ENCODE measurements at places on chromosomes 7 and 10.

- DNase-seq, result no peak
Observed at GRCh38 chr7:94943134-94943533, 35.7 kb downstream of the PPP1R9A start.

DNA sequence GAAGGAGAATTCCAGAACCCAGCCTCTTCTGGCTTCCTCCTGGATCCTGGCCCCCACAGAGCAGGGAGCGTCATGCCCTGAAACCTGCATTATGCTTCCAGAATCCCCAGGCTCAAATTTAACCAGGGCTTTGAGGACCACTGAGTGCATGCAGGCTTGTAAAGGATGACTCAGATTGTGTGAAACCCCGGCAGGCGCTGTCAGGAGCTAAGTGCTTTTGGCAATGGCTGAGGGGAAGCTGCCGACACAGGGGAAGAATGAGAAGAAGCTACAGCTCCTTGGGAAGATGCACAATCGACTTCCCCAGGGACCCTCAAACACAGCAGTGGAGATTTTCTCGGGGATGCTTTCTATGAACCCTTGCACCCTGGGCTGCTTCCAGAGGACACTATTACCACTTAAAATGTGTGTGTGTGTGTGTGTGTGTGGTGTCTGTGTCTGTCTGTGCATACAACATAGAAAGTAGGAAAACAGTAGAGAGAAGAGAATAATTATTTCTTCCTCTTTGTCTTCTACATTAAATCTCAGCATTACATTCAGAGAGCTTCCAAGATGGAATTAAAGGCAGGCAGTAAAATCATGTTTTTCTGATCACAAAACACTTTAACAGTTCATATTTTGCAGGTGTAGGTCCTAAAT is 183.5 kb upstream of the INHBA start:
- DNase-seq, result no peak

GRCh38 chr7:118349604-118350003 is 125.1 kb downstream of the ANKRD7 start:
- no peak for DNase-seq

DNA sequence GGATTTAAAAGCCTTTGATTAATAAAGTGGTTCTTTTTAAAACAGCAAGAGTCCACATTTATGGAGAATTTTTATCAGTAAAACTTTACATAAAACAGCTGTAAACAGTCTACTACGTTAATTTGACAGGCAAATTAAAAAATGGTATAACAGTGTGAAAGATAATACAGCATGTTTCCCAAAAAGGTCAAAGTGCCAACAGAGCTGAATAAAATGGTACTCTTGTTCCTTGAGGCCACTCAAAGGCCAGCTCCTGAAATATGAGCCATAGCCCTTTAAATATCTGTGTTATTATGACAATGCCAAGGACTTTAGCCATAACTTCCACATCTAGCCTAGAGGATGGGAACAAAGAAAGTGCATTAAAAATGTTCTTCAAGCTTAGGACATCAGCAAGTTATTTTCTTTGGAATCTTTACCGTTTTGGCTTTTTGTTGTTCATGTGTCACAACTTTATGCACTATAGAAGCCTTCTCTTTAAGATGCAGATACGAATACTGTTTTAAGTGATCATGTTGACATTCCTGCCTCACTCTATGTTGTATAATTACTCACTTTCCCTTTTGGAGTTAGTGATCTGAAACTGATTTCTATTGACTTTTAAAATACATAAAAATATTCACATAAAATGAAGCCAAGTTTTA is 165.6 kb downstream of the RNLS start:
- no peak for DNase-seq

GRCh38 chr10:98299341-98299740 is 31.3 kb upstream of the LOXL4 start:
- DNase-seq, result no peak

DNA sequence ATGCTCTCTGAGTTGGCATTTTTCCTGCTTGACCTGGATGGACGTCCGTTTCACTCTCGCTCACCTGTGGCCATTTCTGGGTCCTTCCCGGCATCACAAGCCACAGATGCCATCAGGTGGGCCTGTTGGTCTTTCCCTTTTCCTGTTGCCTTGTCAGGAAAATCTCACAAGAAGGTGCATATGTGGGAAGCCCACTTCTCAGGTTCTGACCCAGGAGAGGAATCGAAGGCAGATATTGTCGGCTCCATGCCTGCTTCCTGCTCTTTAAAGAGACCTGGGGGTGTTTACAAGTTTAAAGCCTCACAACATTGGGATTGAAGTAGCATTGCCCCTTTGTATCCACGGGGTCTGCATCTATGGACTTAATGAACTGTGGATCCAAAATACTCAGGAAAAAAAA is 357.9 kb downstream of the RPS24 start:
- DNase-seq, result no peak

DNA sequence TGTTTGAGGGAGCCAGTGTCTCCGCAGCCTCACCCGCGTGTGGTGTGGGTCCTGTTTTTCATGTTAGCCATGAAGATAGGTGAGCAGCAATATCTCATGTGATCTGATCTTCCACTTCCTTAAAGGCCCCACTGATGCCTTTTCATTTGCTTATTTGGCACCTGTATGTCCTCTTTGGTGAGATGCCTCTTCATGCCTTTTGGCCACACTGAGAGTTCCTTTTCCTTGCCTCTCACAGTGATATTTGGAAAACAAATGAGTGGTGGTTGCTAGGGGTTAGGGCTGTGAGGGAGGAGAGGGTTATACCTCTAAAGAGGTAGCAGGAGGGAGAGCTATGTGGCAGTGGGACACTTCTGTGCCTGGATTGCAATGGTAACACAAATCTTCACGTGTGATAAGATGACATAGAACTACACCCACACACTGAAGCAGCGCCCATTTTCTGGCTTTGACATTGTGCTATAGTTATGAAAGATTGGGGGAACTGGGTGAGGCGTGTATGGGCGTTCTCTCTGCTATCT is 90.4 kb upstream of the TNS3 start:
- peak; percentile 9 for DNase-seq

- DNase-seq, result no peak
Observed at GRCh38 chr7:28483112-28483511, 70.8 kb downstream of the CREB5 start.

- no peak for DNase-seq
Observed at GRCh38 chr10:57706576-57707299, 561.0 kb downstream of the IPMK start.

DNA sequence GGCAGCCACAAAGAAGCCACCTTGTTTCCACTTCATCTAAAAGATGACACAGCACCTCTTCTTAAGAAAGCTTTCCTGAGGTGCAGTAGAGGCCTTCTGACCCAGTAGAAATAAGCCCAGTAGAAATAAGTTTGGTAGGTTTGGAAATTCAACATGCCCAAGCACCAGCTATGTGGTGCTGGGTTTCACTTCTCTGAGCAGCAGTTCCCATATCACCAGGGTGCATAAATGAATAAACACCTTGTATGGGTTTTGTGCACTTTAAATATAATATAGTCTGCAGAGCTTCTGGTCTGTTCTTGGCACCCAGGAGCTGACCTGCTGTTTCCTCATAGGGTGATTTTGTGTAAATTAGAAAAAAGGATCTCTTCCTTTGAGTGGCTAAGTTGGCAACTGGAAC is 492.4 kb upstream of the SORCS1 start:
- DNase-seq, result no peak

GRCh38 chr10:25934621-25935139 is 651 bp downstream of the MYO3A start:
- DNase-seq, result no peak

GRCh38 chr10:8060010-8060703 is 5.7 kb downstream of the GATA3 start:
- peak; percentile 42 for DNase-seq

- no peak for DNase-seq
Observed at GRCh38 chr10:44925224-44925623, 14.1 kb downstream of the TMEM72 start.

GRCh38 chr10:132916421-132916841 is 25.9 kb downstream of the CFAP46 start:
- no peak for DNase-seq

DNA sequence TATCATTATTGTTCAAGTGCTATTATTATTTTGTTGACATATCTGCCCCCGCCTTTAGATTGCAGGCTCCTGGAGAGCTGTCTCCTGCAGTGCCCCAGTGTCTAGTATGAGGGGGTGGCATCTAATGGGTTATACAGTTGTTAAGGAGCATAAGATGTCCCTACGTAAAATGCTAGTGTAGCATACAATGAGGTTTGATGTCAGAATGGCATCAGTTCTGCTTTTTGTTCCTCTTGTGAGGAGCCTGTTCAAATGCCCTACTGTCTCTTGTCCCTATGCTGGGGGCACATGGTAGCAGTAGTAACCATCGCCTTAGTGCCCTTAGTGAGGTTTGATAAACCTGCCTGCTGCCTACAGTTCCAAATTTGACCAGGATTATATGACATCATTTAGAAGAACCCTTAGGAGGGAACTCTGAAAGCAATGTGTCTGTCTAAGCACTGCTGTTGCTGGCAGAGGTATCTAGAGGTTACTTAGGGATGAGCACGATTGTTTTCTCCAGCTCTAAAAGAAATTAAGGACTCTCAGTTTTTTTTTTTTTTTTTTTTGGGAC is 9.7 kb downstream of the CREM start:
- DNase-seq, result peak; percentile 28

DNA sequence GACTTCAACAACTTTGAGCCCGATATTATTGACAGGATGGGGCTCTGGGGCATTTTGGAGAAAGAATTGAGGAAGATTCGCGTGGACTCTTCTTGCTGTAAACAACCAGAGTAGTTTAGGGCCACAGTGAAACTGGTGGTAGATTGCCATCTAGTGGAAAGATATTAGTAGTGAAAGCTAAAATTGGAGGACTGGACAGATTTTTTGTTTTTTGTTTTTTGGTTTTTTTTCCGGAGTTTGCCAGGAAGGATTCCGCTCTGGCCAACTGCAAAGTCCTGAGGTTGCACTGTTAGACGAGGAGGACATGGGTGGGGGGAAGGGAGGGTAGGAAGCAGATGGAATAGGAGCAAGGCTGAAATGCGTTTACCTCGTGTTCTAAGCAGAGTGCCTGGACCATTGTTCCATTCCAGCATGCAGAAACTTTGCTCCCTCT is 11.7 kb downstream of the NOBOX start:
- no peak for DNase-seq

- DNase-seq, result no peak
Observed at GRCh38 chr7:41219276-41219675, 483.6 kb downstream of the INHBA start.

DNA sequence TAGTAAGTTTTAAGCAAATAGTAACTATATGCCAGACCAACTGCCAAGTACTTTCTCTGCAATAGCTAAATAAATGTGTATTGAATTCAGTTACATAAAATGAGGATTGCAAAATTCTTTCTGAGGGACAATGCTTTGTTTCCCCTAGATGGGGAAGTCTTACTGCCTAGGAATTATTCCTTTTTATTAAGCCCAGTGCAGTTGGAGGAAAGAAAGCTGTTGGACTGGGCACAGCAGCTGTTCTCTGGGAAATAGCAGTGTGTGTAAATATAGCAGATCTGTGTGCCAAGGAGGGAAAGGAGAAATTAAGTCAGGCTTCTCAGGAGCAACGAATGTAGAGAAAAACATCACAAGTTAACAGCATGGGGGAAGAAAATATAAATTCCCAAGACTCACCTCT is 77.1 kb downstream of the SEC23IP start:
- DNase-seq, result no peak

DNA sequence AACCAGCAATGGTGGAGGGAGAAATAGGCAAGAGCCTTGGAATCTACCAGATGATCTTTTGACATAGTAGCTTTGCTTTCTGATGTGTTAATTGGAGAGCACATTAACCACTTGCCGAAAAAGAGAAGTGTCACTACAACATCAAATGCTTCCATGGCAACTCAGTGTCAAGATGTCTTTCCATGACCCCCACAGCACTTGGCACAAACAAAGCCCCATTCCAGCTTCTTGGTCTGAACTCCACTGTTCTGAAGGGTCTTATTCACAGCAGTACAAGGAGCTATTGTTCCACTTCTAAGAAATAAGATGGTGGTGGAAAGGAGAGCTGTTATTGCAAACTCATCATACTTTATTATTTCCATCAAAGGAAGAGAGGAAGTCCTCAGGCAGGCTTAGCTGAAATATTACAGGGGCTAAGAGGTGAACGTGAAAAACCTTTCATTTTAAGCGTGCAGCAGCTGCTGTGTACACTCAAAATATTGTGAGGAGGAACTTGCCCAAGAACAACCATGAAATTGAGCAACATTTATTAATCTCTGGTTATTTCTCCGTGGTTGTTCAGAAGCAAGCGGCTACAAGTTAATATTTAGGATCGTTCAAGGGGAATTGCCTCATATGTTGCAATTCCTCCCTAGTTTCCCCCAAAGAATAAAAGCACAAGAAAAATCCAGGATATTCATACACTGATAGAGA is 354.8 kb upstream of the CELF2 start:
- DNase-seq, result no peak

GRCh38 chr7:67843001-67843565 is 846.5 kb downstream of the TYW1 start:
- DNase-seq, result no peak

DNA sequence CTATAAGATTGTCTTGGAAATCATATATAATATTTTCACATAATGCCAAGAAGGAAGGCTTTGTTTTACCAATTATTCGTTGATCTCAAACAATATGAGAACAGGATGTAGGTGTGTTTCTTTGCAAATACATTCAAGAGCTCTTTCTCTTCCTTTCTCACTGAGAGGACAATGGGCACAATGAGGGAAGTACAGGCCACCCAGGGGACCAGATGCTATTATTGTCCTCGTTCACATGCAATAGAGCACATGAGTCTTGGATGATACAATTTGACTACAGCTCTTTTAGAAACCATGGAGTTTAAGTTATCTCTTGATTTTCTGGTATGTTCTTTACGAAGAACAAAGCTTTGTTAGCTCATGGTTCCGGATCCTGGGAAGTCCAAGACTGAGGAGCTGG is 323.7 kb upstream of the KLF6 start:
- DNase-seq, result no peak

- DNase-seq, result no peak
Observed at GRCh38 chr7:85471740-85472139, 284.9 kb upstream of the SEMA3D start.

DNA sequence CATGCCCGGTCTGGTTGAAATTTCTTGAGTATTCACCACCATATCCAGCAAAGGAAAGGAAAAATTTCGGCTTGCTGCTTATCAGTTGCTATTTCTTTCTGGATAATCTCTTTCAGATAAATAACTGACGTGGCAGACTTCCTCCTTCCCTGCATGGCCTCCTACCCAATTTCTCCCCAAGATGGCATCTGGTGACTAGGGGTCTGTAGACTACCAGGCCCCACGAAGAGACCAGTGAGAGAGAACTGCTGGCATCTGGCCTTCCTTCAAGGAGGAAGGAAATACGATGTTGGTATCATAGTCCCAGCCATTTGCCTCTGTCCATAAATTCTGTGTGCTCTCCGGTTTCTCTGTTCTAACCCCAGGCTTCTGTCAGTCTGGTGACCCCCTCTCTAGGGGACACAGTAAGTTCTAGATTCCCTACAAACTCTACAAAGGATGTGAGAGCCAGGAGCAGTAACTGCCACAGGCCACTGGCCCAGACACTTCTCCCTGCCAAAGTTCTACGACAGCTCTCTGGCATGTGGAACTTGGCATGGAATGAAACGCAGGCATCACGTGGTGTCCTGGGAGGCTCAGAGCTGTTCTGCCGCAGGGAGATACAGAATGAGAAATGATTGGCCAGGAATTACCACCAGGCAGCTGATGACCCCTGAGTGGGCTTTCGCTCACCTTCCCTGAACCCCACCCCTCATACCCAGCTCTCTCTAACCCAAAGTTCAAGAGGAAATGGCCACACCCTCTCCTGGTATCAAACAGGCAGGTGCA is 30.0 kb upstream of the MSRB2 start:
- no peak for DNase-seq

GRCh38 chr7:120273476-120273975 is 551 bp downstream of the KCND2 start:
- DNase-seq, result no peak
